Stimulated activated CD4-positive, alpha-beta T cell treated with anti-CD3 and anti-CD28 coated beads, Interleukin-1b, Interleukin-23, amount 100 ng/mL, for 24 hours (primary cell): ENCODE measurements at places on chromosomes 7 and 10.

DNA sequence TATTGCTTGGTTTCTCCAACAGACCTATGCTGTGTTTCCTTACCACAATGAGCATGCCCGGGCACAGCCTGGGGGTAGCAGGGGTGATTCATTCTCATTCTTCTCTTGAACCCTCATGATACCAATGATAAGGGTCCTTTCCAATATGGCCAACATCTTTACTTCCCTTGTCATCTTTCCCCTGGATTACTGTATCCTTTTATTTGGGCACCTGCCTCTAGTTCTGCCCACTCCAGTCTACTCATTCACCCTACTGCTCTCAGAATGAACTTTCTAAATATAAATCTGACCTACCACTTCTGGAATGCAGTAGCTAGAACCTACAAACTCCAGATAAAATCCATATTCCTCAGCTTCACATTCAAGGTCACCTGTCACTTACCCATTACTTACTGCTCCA is 26.4 kb upstream of the ITPRID1 start:
- DNase-seq, result no peak

- DNase-seq, result no peak
Observed at GRCh38 chr10:70782086-70782745, 3.0 kb downstream of the TBATA start.

- DNase-seq, result peak; percentile 62
Observed at GRCh38 chr7:50449881-50450589, at the start of gene FIGNL1. TSS of gene FIGNL1 (minus strand) at chr7:50450350. CDS start at chr7:50447287, 3,063 bp downstream.

GRCh38 chr10:131746241-131746711 is 154.5 kb upstream of the PPP2R2D start:
- DNase-seq, result no peak

DNA sequence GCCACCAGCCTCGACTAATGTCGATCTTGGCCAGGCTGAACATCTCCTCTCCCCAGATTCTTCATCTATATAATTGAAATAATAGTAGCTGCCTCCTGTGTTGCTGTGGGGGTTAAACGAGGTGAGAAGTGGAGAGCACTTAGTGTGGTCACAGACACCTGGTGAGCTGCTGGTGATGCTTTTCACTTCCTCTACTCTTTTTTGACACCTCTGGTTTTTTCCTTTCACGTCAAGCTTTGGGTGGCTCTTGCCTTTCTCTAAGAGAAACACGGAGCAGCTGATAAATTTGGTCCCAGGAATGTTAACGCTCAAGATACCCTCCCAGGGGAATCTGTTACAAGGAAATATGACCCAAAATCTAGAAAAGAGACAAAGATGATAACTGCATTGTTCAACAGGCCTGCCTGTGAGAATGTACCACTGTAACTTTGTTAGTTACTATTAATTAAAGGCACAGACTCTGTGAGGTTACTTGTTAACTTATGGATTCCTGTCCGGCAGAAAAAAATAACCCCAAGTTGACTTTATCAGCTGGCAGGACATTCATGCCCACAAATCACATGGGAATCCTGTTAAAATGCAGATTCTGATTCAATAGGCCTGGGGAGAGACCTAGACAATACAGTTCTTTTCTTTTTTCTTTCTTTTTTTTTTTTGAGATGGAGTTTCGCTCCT is 9.5 kb upstream of the NPFFR1 start:
- DNase-seq, result no peak
